Spinal cord (tissue), 10 donors: ENCODE measurements at places on chromosomes 1 and 21. TPM values are rescaled to one million over a fixed set of nuclear protein-coding genes. Genes with fewer than 3 reads are reported as not detected.

The SPRR4 gene
- not detected for total RNA-seq

The CD1D gene
- total RNA-seq: 1.6 TPM

The KIF26B gene
- total RNA-seq: 15.1 TPM

The EPS8L3 gene
- total RNA-seq: not detected

The F13B gene
- not detected for total RNA-seq

The HDAC1 gene
- 37.2 TPM for total RNA-seq

The OLFML2B gene
- 17.3 TPM for total RNA-seq

The ETV3 gene
- 14.3 TPM for total RNA-seq

The CNIH4 gene
- total RNA-seq: 46.1 TPM

- no peak overlapping the region for H3K27ac ChIP-seq
- DNase-seq: no peak
- no peaks in the 10 kb centered on the region for H3K27me3 ChIP-seq
- no peaks in the 10 kb centered on the region for H3K36me3 ChIP-seq
- no peak overlapping the region for H3K4me3 ChIP-seq
Observed at GRCh38 chr1:91700771-91701471, 185.0 kb downstream of the TGFBR3 start.

GRCh38 chr1:38502758-38503157 lies 356.8 kb downstream of the RRAGC start:
- no peak for DNase-seq
- no peak overlapping the region for H3K27ac ChIP-seq
- no peaks in the 10 kb centered on the region for H3K36me3 ChIP-seq
- peaks cover 10% of the 10 kb centered on the region for H3K4me1 ChIP-seq
- no peak overlapping the region for H3K4me3 ChIP-seq
- peaks cover 6% of the 10 kb centered on the region for H3K27me3 ChIP-seq

DNA sequence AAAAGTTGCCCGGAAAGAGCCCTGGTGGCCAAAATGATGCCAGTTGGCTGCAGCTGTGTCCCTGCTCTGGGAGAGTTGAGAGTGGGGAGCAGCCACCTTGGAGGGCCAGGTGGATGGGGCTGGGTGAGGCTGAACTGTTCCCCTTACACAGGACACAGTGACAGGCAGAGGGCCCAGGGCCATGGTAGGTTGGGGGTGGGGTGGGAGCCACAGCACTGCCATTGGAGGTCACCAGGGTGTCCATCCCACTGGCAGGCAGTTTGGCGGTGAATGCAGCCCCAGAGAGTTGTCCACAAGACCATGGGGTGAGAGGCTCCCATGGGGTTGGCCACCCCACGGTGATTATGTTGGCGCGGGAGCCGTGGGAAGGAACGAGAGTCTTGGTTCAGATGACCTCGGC lies 87.7 kb downstream of the POFUT2 start:
- no peaks in the 10 kb centered on the region for H3K27me3 ChIP-seq
- no peak overlapping the region for H3K4me3 ChIP-seq
- peaks cover 29% of the 10 kb centered on the region for H3K4me1 ChIP-seq
- no peak overlapping the region for H3K27ac ChIP-seq

DNA sequence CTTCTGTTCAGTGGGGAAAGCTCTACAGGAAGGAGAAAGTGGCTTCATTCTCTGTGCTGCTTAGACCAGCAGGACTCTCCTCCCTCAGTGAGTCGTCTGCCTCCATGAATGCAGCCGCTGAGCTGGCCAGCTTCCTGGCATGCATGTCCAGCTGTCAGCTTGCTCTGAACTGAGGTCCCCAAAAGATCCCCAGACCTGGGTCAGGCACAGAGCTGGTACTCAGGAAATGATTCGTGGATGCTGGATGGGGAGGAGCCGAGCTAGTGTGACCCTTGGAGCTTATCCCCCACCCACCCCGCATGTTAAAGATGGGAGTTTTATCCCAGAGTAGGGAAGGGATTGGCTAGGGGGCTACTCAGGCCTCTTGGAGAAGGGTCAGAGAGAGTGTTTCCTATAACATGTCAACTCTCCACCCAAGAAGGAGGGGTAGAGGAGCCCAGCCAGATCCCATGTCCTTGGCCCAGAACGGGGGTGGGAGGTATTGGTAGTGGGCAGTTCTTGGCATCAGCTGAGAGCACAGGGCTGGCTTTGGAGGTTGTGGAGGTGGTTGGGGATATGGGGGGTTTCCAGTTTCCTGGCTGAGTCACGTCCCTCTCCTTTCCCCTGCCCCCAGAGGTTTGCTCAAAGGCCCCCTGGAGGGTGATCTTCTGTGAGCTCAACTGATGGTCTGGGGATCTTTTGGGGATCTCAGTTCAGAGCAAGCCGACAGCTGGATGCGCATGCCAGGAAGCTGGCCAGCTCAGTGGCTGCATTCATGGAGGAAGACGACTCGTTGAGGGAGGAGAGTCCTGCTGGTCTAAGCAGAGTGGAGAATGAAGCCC lies 110.1 kb downstream of the FOXD2 start:
- DNase-seq: no peak
- no peak overlapping the region for H3K4me3 ChIP-seq
- H3K27ac ChIP-seq: no peak overlapping the region
- H3K36me3 ChIP-seq: no peaks in the 10 kb centered on the region
- H3K4me1 ChIP-seq: peaks cover 12% of the 10 kb centered on the region

DNA sequence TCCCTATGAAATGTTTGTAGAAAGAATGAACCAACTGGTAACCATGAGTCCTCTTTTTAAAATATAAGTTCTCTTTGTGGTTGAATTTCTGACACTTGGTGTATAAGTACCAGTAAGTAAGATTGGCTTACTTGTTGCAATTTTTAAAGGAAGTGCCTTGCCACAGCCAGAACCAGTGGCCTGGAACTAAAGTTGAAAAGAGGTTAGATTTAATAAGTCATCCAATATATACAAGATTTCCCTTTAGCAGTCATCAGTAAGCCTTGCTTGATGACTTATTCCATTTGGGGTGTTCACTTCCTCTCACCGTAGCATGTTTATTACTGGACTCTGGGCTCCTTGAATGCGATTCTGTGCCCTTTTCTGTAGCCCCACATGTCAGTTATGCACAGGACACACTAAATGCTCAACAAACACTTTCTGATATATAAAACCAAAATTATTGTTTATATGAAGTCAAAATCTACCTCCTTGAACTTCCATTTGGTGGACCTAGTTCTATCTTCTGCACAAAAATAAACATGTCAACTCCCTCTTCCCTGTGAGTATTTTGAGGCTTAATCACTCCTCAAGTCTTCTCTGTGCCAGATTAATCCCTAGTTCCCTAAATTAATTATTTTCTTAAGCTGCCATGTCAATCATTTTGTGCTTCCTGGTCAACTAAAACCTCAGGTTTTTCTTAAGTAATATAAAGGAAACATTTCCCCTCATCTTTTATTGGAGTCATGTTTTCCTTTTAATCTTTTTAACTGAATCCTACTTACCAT lies 218.1 kb downstream of the ST6GALNAC3 start:
- no peaks in the 10 kb centered on the region for H3K36me3 ChIP-seq
- H3K4me1 ChIP-seq: peaks cover 4% of the 10 kb centered on the region
- H3K27me3 ChIP-seq: no peaks in the 10 kb centered on the region
- DNase-seq: no peak
- no peak overlapping the region for H3K4me3 ChIP-seq

- H3K4me1 ChIP-seq: peaks cover 13% of the 10 kb centered on the region
- H3K27me3 ChIP-seq: no peaks in the 10 kb centered on the region
- H3K27ac ChIP-seq: no peak overlapping the region
- H3K36me3 ChIP-seq: no peaks in the 10 kb centered on the region
- no peak overlapping the region for H3K4me3 ChIP-seq
Observed at GRCh38 chr21:42809171-42809570, 70.2 kb downstream of the WDR4 start.

- H3K4me3 ChIP-seq: no peak overlapping the region
- H3K4me1 ChIP-seq: no peaks in the 10 kb centered on the region
- no peak for DNase-seq
- no peaks in the 10 kb centered on the region for H3K27me3 ChIP-seq
- H3K36me3 ChIP-seq: peaks cover 3% of the 10 kb centered on the region
Observed at GRCh38 chr1:245542365-245542764, 387.6 kb downstream of the KIF26B start.

GRCh38 chr1:235741294-235741693 lies 91.7 kb upstream of the GNG4 start:
- peaks cover 6% of the 10 kb centered on the region for H3K36me3 ChIP-seq
- no peak overlapping the region for H3K4me3 ChIP-seq
- H3K27ac ChIP-seq: no peak overlapping the region
- H3K4me1 ChIP-seq: no peaks in the 10 kb centered on the region
- DNase-seq: no peak

DNA sequence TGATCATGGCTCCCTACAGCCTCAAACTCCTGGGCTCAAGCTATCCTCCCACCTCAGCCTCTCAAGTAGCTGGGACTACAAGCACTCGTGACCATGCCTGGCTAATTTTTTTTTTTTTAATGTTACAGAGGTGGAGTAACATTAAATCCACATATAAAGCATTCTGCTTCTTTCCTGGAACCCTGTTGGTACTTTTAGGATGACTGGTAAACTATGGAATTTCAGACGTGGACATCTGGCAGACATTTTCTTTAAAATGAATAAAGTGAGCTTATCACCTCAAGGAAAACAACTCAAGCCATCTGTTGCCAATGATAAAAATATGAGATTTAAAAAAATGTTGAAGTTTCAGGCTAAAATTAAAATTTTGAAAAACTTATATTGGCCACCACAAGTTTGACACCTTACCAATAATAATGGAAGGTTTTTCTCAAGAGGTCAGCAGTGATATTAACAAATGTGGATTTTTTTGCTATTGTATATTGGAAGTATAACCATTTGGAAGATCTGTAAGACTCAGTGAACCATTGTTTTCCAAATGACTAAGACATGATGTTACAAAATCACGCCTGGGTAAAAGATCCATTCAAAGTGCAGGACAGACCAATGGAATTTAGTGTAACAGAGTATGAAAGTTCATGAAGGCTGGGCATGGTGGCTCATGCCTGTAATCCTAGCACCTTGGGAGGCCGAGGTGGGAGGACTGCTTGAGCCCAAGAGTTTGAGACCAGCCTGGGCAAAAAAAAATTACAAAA lies 52.7 kb upstream of the EIF4G3 start:
- no peaks in the 10 kb centered on the region for H3K4me1 ChIP-seq
- no peak overlapping the region for H3K4me3 ChIP-seq
- no peak for DNase-seq
- H3K27ac ChIP-seq: no peak overlapping the region
- H3K27me3 ChIP-seq: no peaks in the 10 kb centered on the region

DNA sequence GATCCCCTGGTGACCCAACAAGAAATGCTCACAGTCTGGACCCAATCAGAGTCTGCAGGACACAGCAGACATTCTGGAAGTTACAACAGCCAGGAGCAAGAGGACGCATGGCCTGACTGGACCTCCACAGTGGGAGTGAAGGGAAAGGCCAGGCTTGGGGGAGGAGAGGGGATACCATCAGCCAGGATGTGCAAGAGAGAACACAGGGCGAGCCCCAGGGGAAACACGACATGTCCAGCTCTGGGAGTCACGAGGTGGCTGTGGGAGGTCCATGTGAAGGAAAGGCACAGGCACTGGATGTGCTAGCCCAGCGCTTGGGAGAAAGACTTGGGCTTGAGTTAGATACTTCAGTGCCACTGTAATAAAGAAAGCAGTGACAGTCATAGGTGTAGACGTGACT lies 87.3 kb downstream of the HSF2BP start:
- no peaks in the 10 kb centered on the region for H3K27me3 ChIP-seq
- DNase-seq: no peak
- H3K4me3 ChIP-seq: no peak overlapping the region

- H3K27me3 ChIP-seq: no peaks in the 10 kb centered on the region
- H3K4me3 ChIP-seq: no peak overlapping the region
- H3K36me3 ChIP-seq: no peaks in the 10 kb centered on the region
- H3K27ac ChIP-seq: no peak overlapping the region
Observed at GRCh38 chr1:22018583-22019559, 17.4 kb downstream of the CELA3A start.

GRCh38 chr1:201790261-201790660 lies 38.7 kb upstream of the IPO9 start:
- no peak overlapping the region for H3K4me3 ChIP-seq
- peaks cover 19% of the 10 kb centered on the region for H3K4me1 ChIP-seq
- H3K27ac ChIP-seq: no peak overlapping the region
- no peaks in the 10 kb centered on the region for H3K27me3 ChIP-seq
- peaks cover 65% of the 10 kb centered on the region for H3K36me3 ChIP-seq

GRCh38 chr21:34771512-34772028 lies 102.8 kb downstream of the CLIC6 start:
- H3K27ac ChIP-seq: no peak overlapping the region
- no peak overlapping the region for H3K4me3 ChIP-seq
- no peaks in the 10 kb centered on the region for H3K27me3 ChIP-seq
- no peaks in the 10 kb centered on the region for H3K36me3 ChIP-seq

GRCh38 chr1:209587789-209588188 lies 4.3 kb downstream of the CAMK1G start:
- DNase-seq: no peak
- H3K4me3 ChIP-seq: no peak overlapping the region
- peaks cover 15% of the 10 kb centered on the region for H3K27me3 ChIP-seq
- H3K4me1 ChIP-seq: peaks cover 27% of the 10 kb centered on the region
- H3K27ac ChIP-seq: no peak overlapping the region

DNA sequence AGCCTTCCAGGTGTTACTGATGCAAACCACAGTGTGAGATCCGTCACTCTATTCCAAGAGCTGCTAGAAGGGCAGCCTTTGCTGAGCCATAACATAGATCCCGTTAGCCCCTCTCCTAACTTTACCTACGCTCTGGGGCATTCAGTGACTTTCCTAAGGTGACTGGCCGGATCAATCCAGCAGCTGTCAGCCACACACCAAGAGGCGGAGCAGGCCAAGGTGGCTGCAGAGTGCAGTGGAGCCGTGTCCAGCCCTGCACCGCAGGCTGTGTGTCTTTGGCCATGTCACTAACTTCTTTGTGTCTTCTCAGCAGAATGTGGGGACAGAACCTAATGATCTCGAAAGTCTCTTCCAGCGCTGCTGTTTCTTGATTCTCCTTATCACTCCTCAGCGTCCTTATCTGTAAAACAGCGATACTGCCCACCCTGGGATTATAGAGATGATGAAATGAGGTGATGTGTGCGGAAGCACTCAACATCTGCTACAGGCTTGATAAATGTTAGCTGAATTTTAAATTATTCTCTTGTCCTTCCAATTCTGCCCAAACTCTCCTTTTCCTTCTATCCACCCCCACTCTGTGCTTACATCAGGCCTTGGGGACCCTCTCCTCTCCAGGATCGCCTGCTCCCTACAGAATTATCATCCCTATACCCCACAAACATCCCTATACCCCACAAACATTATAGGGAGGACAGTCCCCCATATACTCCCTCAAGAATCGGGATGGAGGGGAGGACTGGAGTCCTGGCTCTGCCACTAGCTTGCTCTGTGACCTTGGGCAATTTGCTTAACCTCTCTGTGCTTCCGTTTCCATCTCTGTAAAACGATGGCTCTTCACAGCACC lies 25.8 kb upstream of the LRRN2 start:
- H3K27ac ChIP-seq: no peak overlapping the region
- peaks cover 47% of the 10 kb centered on the region for H3K4me1 ChIP-seq
- DNase-seq: no peak
- H3K4me3 ChIP-seq: no peak overlapping the region
- H3K27me3 ChIP-seq: no peaks in the 10 kb centered on the region
- no peaks in the 10 kb centered on the region for H3K36me3 ChIP-seq

GRCh38 chr1:57424231-57425027 lies 569 bp upstream of the DAB1 start:
- peak overlapping the region; percentile 55 for H3K4me3 ChIP-seq
- H3K4me1 ChIP-seq: peaks cover 23% of the 10 kb centered on the region
- peak; percentile 17 for DNase-seq
- peaks cover 28% of the 10 kb centered on the region for H3K27me3 ChIP-seq
- H3K27ac ChIP-seq: peak overlapping the region; percentile 47
- no peaks in the 10 kb centered on the region for H3K36me3 ChIP-seq

- H3K4me1 ChIP-seq: no peaks in the 10 kb centered on the region
- H3K27me3 ChIP-seq: no peaks in the 10 kb centered on the region
- DNase-seq: no peak
- H3K36me3 ChIP-seq: no peaks in the 10 kb centered on the region
- H3K4me3 ChIP-seq: no peak overlapping the region
Observed at GRCh38 chr1:240341365-240342250, 249.9 kb downstream of the FMN2 start.
